ENCODE measurements at places on chromosomes 2 and 18.

DNA sequence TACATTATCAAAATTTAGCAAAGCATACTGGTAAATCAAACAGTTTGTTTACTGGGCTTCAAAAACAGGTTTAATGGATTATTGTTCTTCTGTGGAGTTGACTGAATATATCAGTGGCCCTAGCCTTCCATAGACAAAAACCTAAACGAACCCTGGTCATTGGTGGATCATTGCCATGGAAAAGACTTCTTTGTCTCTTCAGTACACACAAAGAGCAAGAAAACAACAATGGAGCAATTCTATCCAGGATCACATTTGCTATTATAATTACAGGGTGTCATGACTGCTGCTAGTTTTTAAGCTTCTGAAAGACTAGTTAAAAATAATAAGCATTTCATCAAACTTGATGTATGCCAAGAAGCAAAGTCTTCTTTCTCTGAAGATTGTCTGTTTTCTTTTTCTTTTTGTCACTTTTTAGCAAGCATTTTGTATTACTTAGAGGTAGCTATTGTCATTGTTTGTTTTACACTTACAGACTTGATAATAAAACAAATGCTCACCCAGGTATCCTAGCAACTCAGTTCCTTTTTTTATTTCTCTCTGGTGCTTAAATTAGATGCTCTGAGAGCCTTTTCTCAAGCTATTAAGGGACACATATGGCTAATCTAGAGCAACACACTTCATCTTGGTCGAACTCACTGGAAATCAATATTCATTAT is 1228.7 kb upstream of the DDX18 start:
- DNase-seq, result no peak

GRCh38 chr2:137960223-137960622 is 4.0 kb upstream of the HNMT start:
- DNase-seq, result no peak

- peak; percentile 50 for DNase-seq
Measured at GRCh38 chr18:13577091-13577697, 149.2 kb downstream of the FAM210A start.

DNA sequence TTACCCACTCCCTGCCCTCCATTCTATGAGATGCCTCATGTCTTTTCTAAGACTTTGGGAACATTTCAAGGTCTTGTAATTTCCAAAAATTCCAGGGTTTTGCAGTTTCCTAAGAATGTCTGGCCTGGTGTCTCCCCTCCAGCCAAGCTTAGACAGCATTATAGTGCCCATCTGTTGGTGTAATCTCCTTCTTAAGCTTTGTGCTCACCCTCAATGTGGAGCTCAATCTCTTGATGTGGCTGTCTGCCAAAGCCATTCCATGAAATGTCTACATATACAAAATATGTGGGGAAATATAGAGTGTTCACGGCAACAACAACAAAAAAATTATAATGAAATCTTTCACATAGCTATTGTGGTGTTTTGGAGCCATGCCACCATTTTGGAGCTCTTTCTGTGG is 558.4 kb downstream of the PIK3C3 start:
- DNase-seq, result no peak

GRCh38 chr2:202760848-202761247 is 110.7 kb downstream of the ICA1L start:
- DNase-seq, result no peak

GRCh38 chr2:19882286-19882685 is 19.5 kb downstream of the TTC32 start:
- no peak for DNase-seq

DNA sequence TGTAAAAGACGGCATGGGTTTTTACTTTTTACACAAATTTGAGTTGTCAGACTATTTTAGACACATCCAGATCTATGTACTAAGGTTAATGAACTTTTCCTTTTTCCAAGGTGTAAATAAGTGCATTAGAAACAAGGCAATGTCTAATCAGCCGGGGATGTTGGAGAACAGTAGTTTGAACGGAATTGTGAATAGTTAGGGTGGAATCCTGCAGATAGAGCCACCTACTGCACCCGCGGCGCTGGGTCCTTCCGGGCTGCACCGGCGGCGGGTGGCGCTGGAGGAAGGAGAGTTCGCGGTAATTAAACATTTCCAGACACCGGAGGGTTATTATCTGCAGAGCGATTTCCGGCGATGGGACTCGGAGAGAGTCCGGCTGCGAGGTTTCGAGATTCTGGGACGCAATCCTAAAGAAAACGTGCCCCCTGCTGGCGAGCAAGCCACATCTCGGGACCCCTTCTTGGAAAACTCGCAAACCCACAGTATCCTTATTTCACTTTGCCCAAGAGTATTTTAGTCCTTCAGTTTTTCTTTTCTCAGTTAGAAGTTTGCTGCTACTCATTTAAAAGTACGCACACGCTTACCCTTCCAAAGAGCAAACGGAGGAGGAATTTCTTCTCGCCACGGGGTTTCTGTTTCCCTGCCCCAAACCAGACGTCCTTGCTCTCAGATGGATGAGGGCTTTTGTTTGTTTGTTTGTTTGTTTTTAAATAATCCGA is 4.5 kb upstream of the OSR1 start:
- DNase-seq, result peak; percentile 61

DNA sequence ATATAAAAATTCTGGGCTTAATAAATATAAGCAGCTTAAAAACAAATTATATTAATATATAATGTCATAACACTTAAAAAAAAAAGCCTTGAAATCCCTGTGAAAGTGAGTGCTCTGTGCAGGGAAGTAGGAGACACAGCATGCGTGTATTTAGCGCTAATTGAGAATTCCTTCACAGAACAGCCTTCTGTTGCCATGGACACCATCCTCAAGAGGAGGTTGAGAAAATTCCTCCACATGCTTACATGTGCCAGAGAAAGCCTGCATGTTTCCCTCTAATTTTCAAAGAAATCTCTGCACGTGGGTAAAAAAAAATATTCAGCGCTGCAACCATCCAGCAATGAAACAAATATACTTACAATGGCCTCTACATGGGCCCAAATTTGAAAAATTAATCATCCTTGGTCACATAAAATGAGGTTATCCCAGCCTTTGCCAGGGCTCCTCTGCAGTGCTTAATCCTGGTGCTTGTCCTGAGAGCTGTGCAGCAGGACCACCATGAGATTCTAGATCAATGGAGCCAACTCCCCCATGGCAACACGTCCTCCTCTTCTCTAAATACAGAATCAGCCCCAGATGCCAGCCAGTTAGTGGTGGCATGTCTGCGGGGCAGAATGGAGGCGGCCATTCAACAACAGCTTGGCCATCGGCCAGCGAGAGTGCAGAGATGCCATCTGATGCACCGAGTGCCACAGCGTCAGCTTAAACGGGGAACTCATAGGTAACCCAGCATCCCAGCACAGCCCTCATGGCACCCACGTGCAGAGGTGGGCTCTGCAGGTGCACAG is 228.0 kb downstream of the MYT1L start:
- no peak for DNase-seq

DNA sequence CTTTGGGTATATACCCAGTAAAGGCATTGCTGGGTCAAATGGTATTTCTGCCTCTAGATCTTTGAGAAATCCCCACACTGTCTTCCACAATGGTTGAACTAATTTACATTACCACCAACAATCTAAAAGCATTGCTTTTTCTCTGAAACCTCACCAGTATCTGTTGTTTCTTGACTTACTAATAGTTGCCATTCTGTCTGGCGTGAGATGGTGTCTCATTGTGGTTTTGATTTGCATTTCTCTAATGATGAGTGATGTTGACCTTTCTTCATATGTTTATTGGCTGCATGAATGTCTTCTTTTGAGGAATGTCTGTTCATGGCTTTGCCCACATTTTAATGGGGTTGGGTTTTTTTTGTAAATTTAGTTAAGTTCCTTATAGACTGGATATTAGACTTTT is 382.6 kb upstream of the ZNF804A start:
- DNase-seq, result no peak

- DNase-seq, result no peak
Measured at GRCh38 chr2:222017252-222017850, 281.4 kb downstream of the PAX3 start.

DNA sequence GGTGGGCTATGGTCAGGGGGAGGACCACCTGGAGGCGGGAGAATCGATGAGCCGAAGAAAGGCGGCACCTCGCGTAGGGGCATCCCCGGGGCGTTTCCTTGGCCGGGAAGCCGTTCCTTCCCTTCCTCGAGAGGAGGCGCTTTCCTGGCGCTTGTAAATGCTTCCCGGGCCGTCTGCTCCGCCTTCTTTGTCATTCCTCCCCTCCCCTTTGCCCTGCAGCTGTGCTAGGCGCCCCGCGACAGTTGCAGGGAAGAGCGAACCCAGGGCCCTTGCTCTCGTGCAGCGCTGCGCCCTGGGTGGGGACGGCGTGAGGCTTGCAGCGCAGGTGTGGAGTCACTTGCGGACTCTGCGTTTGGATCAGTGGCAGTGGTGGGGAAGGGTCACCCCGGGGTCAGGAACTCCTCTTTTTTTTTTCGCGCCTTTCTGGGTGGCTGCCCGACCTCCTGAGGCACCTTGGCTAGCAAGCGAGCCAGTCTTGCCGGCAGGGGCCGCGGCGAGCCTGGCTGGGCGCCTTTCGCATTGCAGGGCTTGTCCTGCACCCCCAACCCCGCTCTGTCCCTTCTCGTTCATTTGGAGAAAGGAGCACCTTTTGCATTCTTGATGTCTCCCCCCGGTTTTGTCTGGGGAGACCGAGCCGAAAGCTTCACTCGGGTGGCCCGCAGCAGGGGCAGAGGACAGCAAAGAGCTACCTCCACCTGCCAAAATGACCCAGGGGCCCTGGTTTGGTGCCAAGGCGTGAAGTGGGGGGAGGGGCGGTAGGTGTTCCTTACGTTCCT is 858 bp downstream of the KCNS3 start:
- DNase-seq, result no peak

DNA sequence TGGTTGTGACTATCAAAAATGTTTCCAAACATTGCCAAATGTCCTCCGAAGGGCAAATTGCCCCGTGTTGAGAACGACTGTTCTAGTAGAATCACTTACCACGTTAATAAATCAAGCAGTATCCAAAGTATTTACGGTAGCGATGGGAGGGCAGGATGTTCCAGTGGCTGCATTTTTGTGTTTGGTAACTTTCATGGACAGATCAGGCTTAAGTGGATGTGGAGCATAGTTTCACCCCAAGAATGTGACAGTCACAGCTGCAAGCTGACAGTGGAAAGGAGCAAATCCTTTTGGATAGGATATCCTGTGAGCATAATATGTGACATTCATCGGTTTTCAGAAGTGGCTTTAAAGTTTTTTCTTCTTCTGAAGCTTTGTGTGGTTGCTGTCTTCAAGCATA is 46.3 kb upstream of the DARS1 start:
- no peak for DNase-seq

DNA sequence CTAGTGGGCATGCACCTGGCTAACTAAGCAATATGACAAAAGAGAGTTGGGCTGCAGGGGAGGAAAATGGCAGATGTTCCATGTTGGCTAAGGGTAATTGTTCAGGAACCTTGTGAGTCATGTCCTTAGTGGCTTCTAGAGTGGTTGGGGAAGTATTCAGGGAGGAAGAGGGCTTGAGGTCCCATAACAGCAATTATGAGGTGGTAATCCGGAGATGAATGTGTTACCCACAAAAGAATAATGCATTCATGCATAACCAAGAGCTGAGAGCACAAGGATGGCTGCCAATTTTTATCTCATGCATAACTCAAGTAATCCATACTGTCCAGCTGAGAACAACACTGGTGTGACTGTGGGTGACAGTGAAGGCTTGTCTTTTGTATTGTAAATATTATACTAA is 42.9 kb downstream of the TMEFF2 start:
- no peak for DNase-seq

GRCh38 chr2:240439698-240440151 is 4.3 kb downstream of the GPC1 start:
- no peak for DNase-seq

DNA sequence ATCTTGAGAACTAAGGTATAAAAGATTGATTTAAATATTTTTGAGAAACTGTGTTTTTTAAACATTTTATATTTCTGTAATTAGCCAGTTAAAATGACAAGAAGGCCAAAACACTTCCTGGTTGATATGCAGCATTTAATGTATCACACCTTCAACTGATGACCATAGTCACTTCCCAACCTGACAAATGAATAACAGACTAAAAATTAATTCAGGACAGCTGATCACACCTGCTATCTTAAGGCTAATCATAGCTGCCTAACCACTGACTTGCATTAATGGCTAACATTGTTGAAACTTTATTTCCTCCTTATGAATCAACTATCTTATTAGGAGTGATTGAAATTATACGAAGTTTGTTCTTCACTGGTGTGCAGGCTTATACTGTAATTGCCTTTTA is 125.8 kb upstream of the MSTN start:
- no peak for DNase-seq

- DNase-seq, result peak; percentile 5
Measured at GRCh38 chr2:239496700-239497099, 95.9 kb upstream of the HDAC4 start.

DNA sequence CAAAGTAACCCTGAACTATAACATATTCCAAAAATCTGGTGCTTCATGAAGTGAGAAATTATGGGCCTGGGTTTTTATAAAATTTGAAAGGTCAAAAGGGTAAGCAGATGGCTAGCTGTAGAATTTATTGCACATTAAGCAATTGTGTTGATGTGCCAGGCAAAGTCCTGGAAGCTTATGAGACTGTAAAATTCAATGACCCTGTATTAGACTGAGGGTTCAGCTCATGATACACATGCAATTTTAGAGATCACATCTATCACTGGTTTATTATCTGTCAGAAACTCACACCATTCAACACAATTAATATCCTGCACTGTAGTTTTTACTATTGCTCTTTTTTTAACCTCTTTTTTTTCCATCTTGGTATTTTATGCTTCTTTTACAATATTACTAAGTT is 1162.6 kb upstream of the SLC39A10 start:
- no peak for DNase-seq

GRCh38 chr2:70006447-70006784 is 45.0 kb upstream of the ASPRV1 start:
- no peak for DNase-seq

GRCh38 chr2:153235516-153235915 is 243.0 kb downstream of the RPRM start:
- no peak for DNase-seq

GRCh38 chr2:132387126-132387525 is 29.5 kb upstream of the GPR39 start:
- DNase-seq, result no peak

GRCh38 chr2:57434441-57434840 is 612.2 kb upstream of the VRK2 start:
- no peak for DNase-seq

Data from stimulated activated CD4-positive, alpha-beta T cell treated with anti-CD3 and anti-CD28 coated beads, Interleukin-2, amount 100 ng/mL, for 24 hours (primary cell).